ENCODE measurements at places on chromosomes 4 and X.

- DNase-seq: no peak
Measured at GRCh38 chr4:137661693-137662092, 129.4 kb upstream of the PCDH18 start.

GRCh38 chr4:136526517-136526916 is 1005.8 kb downstream of the PCDH18 start:
- DNase-seq: no peak

- DNase-seq: no peak
Measured at GRCh38 chr4:26056406-26056805, 142.4 kb downstream of the SMIM20 start.

GRCh38 chr4:94880956-94881355 is 123.2 kb downstream of the BMPR1B start:
- no peak for DNase-seq

DNA sequence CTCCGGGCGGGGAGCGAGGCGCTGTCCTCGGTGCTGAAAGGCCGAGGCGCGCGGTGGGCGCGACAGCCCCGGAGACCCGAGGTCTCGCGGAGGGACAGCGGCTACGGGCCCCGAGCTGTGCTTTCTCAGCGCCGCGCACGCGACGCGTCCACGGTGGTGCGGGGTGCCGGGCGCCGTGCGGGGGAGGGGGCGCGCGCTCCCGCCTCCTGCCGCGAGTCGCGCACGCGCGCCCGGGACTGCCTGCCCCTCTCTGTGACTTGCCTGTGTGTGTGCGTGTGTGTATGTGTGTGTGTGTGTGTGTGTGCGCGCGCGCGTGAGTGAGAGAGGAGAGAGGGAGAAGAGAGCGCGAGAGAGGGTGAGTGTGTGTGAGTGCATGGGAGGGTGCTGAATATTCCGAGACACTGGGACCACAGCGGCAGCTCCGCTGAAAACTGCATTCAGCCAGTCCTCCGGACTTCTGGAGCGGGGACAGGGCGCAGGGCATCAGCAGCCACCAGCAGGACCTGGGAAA is at the start of gene GRIA2:
Gene GRIA2 (plus strand): TSS at position 358 of the 511 bp plus-strand sequence. CDS start 315 bp downstream, outside the sequence.
- peak; percentile 50 for DNase-seq

GRCh38 chrX:40272141-40272540 is 174.4 kb upstream of the BCOR start:
- no peak for DNase-seq

DNA sequence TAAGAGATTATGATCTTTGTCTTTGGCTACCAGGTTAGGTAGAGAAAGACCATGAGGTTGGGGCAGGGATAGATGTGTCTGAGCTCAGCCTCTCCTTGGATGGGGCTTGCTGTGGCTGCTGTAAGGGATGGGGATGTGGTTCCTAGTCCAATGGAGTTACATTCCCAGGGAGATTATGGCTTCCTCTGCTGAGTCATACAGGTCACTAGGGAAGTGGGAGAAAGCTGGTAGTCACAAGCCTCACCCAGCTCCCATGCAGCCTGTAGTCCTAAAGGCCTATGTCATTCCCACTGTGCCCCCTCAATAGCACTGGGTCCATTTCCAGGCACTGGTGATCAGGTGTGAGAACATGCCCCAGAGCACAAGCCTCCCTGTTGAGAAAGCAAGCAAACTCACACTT is 70.6 kb upstream of the CENPE start:
- DNase-seq: no peak

- DNase-seq: no peak
Measured at GRCh38 chrX:104668550-104668949, 102.6 kb downstream of the IL1RAPL2 start.

DNA sequence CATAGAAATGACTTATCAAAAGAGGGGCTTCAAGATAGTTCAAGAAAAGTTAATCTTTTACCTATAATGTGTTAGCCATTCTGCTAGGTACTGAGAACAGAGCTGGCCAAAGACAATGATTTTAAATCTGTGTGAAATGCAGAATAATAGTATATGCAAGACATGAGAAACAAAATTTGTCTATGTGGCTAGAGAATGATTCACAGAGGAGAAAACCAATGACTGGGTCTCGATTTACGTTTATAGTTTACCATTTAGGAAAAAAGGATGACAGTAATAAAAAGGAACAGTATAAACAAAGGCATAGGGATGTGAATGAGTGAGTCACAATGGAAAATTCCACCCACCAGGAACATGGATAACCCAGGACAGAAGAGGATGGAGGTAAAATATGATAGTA is 31.9 kb downstream of the NPFFR2 start:
- DNase-seq: no peak

- DNase-seq: peak; percentile 75
Measured at GRCh38 chrX:15675490-15675921, 10.9 kb upstream of the CLTRN start.

- DNase-seq: peak; percentile 20
Measured at GRCh38 chrX:79556800-79557199, 189.7 kb upstream of the ITM2A start.

- DNase-seq: no peak
Measured at GRCh38 chr4:26813698-26814097, 46.9 kb upstream of the STIM2 start.

DNA sequence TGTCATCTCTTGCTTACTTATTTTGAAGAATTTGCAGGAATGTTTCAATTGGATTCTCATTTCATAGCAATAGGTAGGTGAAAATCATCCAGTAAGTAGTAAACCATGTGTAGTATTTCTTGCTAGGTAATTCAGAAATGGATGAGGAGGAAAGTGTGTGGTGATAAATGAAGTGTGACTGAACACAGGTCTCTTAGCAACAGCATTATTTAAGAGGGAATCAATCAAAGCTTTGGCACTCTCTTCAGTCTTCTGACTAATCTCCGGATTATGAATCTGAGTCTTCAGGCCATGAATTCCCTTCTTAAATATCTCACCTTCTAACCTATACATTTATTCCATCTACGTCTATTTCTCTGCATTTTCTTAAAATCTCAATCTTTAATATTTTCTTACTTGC is 55.8 kb upstream of the ARHGAP24 start:
- no peak for DNase-seq

- peak; percentile 79 for DNase-seq
Measured at GRCh38 chr4:7073526-7074390, 5.9 kb upstream of the GRPEL1 start.

DNA sequence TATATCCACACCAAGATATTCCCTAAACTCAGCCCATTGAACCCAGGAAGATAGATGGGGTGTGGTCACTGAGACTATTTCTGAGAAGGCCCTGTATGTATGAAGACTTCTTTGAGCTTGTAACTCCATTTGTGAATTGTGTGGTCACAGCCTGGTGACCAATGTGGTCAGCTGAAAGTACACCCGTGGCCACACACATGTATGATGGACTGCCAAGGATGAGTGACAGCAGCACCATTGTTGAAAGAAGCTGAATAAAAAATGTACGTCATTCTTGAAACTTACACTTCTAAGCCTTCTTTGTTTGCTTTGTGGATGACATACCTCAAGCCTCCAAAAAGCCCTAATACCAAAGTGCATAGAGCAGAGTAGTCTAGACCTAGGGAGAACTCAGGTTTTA is 581.4 kb downstream of the RAB28 start:
- no peak for DNase-seq

DNA sequence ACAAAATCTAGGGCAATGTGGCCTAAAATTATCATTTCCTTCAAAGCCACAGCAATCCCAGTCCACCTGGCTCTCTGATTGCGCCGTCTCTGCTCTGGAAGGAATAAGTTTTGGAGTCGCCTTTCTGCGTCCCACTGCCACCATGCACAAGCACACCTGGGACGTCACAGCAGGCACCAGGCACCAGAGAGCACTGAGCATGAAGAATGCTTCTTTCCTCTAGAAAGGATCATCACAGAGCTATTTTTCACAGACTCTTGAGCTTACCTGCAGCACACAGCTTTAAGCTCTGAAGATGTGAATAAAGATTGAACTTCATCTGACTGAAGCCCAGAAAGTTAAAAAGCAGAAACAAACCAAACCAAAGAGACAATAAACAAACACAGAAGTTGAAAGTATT is 170.0 kb upstream of the PPARGC1A start:
- DNase-seq: no peak

- no peak for DNase-seq
Measured at GRCh38 chr4:119521268-119521667, 107.3 kb downstream of the PDE5A start.

DNA sequence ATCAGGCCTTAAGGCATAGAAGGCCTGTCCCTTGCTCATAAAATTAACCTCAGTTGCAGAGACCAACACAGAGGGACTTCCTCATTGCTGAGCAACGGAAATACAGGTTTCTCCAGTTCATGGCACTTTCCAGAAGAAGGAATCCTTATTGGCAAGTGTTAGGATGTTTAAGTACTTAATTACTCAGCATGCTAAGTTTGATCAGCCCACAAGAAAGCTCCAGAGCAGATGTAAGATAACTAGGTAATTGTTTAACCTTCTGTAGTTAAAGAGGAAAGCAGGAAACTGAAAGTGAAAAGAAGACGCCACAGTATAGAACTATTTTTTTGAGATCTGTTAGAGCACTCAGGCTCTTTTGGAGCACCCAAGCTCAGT is 33.5 kb downstream of the SMS start:
- DNase-seq: no peak

GRCh38 chr4:123984886-123985285 is 588.3 kb downstream of the SPRY1 start:
- DNase-seq: no peak

GRCh38 chr4:159735281-159736207 is 632.7 kb downstream of the RAPGEF2 start:
- no peak for DNase-seq

DNA sequence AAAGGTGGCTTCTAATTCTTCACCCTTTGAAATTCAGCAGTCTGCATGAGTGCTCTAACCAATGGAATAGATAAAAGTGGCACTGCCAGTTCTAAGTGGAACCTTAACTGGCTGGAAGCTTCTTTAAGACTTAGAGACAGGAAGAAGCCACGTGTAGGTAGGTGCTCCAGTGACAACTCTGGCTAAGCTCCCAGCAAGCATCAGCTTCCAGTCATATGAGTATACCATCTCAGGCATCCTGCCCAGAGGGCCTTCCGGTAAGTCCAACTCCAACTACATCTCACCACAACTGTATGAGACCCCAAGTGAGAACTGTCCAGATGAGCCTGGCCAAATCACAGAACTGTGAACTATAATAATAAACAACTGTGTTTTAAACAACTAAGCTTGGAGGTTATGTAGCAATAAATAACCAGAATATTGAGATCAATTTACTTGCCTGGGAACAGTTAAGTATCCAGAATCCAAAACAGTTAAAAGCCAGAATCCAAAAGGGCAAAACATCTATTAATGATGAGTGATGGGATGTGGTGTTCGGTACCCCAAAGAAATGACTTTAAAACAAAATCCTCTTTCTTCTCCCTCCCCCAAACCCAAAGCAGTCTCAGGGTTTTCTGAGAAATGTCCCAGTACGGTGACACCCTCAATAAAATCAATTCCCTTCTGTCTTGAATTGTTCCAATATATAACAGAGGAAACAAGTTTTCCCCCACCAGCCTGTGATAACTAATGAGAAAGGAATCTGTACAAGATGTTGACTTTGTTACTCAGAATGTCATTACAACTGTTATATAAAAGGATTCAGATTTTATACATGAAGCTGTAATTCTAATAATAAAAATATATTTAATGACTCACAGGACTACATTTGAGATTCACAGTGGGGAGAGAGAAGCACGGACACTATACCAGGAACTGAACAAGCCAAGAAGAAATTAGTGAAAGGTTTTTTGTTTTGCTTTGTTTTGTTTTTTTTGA is 4.2 kb downstream of the TSPAN5 start:
- DNase-seq: no peak

DNA sequence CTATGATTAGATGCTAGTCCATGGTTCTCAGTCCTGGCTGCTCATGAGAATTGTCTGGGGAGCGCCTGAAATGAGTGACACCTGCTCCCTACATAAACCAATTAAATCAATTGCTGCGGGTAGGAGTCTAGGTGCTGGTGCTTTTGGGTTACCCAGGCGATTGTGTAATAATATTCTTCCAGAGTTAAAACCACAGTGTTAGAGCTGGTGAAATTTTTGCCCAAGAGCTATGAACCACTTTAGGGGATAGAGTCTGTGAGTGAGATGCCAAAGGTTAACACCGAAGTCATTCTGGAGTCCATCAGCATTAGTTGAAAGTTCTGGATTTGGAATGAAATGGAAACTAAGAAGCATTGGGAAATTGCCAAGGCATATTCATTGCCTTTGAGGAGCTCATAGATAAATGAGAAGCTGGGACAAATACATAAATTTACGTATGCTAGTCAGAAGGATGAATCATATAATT is 15.3 kb downstream of the PDK3 start:
- DNase-seq: no peak

DNA sequence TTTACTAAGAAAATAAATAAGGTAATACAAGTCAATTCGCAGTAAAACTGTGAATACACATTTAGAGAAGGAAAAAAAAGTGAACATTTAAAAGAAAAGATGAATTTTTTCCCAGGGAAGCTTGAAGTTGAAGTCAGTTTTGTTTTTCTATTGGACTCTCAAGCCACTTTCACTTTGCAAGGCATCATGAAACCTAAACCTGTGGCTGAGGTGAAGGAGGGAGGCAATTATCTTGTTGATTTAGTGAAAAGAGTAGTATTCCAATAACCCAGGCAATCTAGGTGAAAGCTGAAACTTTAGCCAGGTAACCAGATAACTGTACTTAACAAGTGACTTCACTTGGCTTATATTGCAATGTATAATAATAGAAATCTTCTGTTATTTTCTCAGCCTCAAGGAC is 138.6 kb downstream of the HDX start:
- DNase-seq: no peak

- no peak for DNase-seq
Measured at GRCh38 chrX:10112510-10112909, 44.3 kb upstream of the CLCN4 start.

GRCh38 chr4:77310931-77311330 is 153.9 kb downstream of the CCNG2 start:
- DNase-seq: no peak
